ENCODE measurements at places on chromosomes 2 and 18.

DNA sequence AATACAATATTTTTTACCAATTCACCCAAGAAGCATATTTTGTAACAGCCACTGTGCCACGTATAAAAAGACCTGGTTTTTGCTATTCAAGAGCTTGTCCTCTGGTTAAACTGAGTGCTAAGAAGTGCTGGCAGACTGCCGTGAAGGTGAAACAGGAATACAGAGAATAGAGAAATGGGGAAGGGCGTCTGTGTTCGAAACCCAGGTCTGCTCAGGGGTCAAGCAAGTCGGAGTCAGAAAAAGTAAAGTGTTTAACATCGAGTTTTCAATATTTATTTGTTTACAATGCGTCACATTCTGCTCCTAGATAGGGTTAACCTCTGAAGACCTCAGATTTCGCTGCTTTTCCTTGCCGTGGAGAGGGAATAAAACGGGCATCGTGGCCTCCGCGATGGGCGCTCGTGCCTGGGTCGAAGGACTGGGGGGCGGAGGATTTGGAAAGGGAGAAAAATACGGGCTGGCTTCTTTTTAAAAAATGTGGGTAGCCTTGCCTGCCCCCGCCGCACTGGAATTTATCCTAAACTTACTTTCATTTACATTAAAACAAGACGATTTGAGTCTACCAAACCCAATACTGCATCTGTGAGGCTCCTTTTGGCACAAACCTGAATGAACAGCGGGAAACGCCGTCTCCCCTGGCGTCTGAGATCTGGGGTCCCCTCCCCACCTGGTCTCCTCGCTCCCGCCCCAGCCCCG is 1.1 kb upstream of the SNTG2 start:
- DNase-seq, result no peak

GRCh38 chr2:201852878-201853415 is 46.6 kb downstream of the CDK15 start:
- DNase-seq, result no peak

DNA sequence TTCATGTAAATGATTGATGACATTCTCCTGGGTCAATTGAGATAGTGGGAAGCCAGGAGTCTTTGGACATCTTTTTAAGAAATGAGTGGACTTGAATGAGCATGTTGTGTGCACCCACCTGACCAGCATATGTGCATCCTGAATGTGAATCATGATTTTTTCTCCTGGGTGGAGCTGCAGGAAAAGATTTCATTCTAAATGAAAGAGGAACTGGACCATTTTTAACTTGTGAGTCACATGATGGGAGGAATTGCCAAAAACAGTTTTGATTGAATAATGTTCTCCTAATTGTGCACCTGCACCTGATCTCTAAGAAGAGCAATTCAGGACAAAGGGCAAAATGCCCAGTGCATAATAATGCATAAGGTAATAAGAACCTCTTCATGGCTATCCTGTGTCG is 32.3 kb downstream of the COPS8 start:
- no peak for DNase-seq

DNA sequence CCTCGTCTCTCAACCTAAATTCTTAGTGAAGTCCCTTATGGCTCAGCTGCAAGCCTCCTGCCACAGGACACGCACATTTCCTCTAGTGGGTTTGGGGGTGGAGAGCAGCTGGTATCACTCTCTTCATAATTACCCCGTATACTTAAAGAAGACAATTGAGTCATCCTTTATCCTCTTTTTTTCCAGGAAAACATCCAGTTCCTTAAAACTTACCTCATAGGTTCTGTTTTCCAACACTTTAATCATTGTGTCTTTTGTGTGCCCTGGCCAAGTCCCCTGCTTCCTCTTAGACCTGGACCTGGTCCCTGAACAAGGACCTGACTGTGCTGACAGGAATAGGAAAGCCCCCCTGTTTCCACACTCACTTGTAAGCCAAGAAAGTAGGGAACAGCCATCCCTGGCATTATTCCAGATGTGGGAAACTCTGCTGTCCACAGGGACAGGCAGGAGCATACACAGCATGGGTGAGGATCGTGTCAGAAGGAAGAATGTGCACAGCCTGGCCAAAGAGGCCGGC is 42.3 kb upstream of the MYO1B start:
- no peak for DNase-seq

GRCh38 chr2:65357959-65358294 is 74.5 kb downstream of the SPRED2 start:
- DNase-seq, result no peak

GRCh38 chr18:79738041-79738461 is 58.4 kb downstream of the CTDP1 start:
- no peak for DNase-seq

DNA sequence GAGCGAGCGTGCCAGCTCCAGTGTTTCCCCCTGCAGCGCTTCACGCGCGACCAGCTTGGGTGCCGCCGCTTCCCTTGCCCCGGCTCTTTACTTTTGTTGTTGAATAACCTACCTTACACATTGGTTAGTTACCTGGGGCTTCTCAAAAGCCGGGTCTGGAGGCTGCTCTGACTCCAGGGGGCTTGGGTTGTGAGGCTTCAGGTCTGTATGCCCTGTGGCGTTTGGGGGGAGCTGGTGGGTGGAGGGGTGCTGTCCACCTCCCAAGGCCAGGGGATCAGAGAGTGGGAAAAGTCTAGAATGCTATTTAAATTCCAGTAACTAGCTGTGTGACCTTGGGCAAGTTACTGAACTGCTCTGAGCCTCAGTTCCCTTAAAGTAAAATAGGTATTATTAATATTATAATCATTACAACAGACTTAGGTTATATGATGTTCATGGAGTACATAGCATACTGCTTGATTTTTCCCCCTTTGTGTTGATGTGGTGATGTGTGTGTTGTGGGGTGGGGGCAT is 770 bp downstream of the LYPD6B start:
- DNase-seq, result no peak

DNA sequence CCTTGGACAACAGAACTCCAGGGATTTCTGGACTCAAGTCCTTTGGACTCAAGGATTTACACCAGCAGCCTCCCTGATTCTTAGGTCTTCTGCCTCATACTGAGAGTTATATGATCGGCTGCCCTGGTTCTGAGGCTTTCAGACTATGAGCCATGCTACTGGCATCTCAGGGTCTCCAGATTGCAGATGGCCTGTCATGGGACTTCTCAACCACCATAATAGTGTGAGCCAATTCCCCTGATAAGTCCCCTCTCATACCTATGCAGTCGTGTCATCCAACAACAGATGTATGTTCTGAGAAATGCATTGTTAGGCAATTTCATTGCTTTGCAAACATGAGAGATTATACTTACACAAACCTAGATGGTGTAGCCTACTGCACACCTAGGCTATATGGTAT is 61.4 kb upstream of the MSTN start:
- DNase-seq, result no peak

GRCh38 chr18:62928326-62928725 is 213.0 kb downstream of the PHLPP1 start:
- DNase-seq, result no peak

DNA sequence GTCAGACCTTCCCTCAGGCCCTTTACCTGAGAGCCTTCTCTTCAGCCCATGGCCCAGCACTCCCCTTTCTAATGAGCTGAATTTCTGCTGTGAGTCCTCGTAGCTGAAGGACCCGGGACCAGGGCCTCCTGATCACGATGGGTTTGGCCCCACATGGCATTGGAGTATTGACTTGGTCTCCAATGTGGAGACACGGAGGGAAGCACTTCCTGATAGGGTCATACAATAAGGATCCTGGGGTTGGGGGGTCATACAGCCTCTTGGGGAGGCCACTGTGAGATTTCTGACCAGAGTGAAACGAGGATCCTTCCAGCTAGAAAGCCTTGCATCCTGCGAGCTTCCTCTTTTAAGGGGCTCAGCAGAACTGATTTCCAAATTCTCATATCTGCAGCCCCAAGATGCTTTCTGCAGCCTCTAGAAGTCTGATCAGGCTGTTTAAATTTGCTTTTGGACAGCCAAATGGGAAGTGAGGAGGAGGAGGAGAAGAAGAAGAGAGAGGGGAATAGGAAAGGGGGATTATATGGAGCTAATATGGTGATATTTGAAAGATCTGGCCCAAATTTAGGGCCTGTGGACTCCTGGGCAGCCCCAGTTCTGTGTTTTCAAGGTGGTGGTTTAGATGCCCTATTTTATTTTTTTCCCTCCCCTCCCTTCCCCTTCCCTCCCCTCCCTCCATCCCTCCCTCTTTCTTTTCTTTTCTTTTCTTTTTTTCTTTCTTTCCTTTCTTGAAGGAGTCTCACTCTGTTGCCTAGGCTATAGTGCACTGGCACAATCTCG is 38.9 kb downstream of the RHOB start:
- DNase-seq, result no peak

DNA sequence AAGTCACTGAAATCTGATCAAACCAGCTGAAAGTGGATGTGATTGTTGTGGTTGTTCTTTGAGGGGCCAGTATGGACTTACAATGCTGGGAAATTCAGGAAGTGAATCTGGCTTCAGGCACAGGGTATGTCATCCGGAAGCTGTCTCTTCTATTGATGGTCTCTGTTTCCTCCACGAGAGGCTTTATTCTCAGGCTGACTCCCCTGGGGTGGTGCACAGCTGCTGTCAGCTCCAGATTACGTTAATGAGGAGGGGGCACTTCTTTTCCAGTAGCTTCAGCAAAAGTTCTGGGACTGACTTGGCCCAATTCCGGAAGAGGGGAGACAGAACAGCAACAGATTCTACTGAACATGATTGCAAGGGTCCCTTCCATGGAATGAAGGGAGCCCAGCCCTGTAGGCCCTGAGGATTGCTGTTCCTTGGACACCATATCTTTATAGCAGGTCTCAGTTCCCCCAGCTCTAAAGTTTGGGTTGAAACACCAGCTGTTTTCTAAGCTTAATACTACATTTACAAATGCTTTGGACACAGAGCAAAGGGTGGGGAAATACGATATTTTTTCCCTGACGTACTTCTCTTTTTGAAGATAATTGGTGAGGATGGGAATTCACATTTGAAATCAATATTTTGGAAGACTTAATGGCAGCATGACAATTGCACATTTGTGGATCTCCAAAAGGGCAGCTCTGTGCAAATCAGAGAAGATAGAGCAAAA is 400.9 kb downstream of the TSN start:
- no peak for DNase-seq

- no peak for DNase-seq
Observed at GRCh38 chr18:24735624-24736231, 275.3 kb downstream of the HRH4 start.

All from pulmonary artery endothelial cell (primary cell).